ENCODE measurements at places on chromosomes 13 and 19.

DNA sequence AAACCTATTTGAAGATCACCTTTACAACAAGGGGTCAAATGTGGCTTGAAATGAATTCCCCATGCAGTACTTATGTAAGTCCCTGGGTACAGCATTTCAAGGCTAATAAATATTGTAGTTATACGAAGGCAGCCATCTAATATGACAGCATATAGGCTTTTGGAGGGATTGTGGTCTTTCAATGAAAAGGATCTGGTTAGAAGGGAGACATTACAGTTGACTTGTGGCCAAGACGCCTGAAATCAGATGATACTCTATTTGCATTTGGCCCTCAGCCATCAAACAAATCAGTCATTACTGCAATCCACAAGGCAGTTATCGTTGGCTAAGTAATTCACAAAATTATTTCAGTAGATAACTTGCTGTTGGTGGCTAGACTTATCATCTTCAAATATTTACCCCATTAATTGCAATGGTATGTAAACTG is 242.7 kb downstream of the DCLK1 start:
- no peak for DNase-seq

DNA sequence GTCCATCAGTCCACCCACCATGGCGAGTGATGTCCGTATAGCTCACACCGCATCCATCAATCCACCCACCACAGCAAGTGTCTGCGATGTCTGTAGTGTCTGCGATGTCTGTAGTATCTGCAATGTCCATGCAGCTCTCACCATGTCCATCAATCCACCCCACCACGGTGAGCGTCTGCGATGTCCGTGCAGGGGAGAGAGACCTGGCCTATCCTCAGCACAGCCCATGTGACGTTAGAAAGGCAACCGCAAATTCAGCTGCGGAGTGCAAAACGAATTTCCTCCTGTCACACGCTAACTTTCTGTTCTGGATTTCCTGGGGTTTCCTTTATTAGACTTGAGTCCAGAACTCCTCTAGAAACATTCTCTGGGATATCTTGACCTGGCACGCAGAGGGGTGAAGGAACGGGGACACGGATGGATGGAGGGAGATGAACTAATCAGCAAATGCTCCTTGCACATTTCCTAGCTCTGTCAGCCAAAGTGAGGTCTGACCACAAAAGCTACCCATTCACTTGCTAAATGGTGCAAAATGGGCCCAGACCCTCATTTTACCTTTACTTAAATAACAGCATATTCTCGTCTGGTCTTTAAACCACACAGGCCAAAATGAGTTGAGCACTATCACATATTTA is 18.3 kb downstream of the RASA3 start:
- no peak for DNase-seq

DNA sequence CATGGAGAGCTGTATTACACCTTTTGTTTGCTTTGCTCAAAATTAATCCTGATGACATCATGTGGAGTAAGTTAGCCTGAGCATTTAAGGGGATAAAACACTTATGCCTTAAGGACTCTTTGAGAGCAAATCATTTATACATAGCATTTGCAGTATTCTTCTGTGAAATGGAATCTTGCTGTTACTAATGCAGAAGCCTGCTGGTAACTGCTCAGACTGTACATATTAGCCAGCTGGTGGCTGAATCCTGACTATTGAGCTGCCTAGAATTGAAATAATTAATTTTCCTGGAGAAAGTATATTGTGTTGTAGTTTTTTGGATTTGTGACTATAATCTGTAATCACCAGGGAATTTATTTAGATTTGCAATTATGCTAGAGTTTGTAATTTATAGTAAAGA is 363.2 kb downstream of the GPC6 start:
- no peak for DNase-seq

GRCh38 chr19:28873301-28873700 is 339.6 kb downstream of the UQCRFS1 start:
- no peak for DNase-seq

DNA sequence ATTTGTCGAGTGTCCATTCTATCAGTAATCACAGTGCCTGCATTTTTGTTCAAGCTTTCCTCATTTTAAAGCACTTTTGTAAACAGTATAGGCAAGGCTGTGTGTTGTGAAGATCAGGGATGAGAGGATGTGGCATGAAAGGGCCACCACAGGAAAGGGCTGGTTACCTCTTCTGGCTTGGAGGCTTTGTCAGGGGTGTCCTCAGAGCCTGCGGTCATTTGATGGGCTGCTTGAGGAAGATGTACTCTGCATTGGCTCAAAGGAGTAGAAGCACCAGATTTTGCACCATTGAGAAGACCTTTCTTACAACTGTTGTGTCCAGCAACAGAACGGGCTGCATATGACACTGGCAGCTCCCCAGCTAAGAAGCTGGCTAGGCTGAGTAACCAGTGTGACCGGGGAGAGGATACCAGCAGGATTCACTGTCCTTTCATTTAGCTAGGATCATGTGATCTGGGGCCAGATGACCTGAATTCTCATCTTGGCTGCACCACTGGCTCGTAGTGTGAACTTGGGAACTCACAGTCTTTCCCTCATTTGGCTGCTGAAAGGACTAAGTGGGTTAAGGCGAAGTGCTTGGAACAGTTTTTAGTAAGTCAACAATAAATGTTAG is 380.2 kb downstream of the FGF9 start:
- no peak for DNase-seq

DNA sequence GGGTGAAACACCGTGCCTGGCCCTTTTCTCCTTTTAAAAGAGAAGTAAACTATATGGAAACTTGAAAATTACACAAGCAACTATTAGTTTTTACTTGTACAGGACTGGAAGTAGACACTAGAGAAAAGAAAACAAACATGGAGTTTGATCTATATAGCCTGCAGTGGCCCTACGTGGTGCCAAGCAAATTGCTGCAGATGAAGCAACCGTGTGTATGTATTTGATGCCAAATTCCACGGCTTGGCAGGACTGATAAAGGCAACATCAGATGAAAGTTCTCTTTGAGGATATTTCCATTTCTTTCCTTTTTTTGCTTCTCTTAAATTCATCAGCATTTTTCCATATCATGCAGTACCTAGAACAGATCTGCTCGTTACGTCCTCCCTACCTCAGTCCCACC is 49.8 kb downstream of the ATP8A2 start:
- no peak for DNase-seq

DNA sequence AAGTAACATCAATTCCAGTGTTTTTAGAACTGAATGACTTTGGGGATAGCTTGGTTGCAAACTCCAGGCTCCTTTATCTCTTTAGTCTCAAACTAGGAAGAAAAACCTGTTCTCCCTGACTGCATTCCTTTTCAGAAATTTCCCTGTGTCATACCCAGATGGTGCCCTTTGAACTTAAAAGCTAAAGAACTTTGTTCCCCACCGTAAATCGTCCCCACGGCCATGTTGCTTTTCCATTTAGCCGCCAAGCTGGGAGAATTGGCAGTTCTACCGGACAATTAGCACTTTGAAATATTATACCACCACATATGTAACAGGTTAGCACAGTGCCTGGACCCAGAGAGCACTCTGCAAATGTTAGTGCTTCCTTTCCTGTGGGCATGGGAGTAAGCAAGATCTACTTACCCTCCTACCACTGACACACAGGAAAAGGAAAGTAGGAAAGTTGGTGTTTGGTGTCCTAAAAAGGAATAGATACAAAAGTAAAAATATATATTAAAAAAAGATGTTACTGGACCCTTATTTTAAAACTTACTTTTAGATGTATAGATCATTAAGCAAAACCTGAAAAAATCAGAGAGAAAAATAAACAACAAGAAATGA is 191.9 kb upstream of the MIR17HG start:
- DNase-seq = no peak

- DNase-seq = no peak
Observed at GRCh38 chr19:43699506-43700394, 16.1 kb upstream of the IRGC start.

DNA sequence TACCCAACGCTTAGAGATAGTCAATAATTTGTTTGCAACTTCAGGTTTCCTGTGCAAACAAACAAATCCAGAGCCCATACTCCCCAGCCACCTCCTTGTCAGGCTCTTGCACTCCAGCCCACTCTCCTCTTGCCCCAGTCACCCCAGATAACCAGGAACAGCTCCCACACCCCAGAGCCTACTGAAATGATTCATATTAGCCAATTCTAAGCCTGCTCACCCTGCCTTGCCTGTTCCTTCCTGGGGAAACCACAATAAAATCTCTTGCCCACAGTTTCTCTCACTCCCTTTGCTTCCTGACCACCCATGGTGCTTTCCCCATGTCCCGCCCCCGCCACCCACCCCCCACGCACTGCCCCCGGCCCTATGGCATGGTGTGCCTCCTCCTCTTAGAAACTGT is 3.8 kb upstream of the ACTL9 start:
- DNase-seq = no peak

DNA sequence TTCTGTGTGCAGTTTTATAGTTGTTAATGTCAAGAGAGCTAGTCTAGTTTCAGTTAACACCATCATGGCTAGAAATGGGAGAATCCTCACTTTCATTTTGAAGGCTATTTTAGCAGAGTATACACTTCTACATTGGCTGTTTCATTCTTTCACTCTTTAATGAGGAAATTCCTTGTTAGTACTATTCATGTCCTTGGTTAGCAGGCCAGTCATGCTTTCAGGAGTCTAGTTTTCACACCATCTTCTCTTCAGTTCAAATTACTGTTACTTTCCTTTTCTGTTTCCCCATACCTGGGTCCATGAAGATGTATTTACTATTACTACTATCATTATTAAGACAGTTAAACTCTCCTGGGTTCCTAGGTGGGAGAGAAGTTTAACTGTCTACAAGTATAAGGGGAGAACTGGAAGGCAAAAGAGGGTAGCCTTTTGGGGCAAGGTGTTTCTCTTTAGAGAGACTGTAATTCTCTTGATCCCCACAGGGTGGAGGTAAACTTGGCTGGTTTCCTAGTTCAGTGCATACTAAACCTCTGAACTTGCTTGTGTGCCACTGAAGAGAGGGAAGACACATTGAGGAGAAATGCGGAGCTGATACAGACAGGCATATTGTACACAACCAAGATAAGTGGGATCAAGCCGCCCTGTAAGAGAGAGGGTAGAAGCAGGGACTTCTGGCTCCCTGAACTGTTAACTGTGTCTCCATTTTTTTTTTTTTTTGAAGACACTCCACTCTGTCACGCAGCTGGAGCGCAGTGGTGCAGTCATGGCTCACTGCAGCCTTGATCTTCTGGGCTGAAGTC is 41.3 kb upstream of the IGFL4 start:
- DNase-seq = no peak

GRCh38 chr13:99159331-99160061 is 41.2 kb upstream of the UBAC2 start:
- DNase-seq = no peak

GRCh38 chr13:59034198-59034597 is 1129.5 kb downstream of the DIAPH3 start:
- DNase-seq = no peak

- no peak for DNase-seq
Observed at GRCh38 chr13:104553186-104553585, 1487.0 kb upstream of the SLC10A2 start.

DNA sequence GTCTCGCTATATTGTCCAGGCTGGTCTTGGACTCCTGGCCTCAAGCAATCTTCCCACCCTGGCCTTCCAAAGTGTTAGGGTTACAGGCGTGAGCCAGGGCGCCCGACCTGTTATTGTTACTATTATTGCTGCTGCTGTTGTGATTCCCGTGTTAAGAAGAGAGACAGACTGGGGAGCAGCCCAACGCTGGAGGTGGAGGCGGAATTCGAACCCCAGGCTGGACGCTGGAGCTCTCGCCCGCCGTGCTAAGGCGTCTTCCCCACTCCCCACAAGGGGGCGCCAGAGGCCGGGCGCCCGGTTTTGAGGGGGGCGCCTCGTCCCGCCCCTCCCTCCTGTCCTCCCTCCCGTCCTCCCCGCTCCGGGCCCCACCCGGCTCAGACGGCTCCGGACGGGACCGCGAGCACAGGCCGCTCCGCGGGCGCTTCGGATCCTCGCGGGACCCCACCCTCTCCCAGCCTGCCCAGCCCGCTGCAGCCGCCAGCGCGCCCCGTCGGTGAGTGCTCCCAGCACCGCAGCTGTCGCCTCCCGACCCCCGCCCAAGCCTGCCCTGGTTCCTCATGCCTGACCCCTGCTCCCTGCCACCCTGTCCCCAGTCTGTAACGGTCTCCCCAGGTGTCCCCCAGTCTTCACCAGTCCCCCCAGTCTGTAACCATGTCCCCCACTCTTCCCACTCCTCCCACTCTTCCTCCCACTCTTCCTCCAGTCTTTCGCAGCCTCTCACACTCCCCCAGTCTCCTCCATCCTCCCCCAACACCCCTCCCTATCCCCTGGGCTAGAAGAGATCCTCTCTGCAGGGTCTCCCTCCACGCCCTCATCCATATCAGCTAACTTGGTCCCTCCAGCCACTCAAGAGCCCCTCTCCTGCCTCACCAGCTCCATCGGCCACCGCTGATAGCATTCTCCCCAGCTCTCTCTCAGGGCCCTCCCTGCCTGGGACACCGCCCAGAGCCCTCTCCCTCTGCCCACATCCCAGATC is at the start of gene EHD2:
TSS of gene EHD2 (plus strand) at position 377 of the 976 bp plus-strand sequence. CDS start 3,191 bp downstream, outside the sequence.
- no peak for DNase-seq

Measured in activated CD4-positive, CD25-positive, alpha-beta regulatory T cell treated with anti-CD3 and anti-CD28 coated beads, Interleukin-2, amount 50 U/mL, for 16 hours (primary cell).